ENCODE measurements at places on chromosomes 6 and 20. TPM values are rescaled to one million over a fixed set of nuclear protein-coding genes. Genes with fewer than 3 reads are reported as not detected.

Gene C6orf47
- 20.2 TPM for total RNA-seq

Gene OR2B6
- not detected for total RNA-seq

Gene ARG1
- total RNA-seq = not detected

DNA sequence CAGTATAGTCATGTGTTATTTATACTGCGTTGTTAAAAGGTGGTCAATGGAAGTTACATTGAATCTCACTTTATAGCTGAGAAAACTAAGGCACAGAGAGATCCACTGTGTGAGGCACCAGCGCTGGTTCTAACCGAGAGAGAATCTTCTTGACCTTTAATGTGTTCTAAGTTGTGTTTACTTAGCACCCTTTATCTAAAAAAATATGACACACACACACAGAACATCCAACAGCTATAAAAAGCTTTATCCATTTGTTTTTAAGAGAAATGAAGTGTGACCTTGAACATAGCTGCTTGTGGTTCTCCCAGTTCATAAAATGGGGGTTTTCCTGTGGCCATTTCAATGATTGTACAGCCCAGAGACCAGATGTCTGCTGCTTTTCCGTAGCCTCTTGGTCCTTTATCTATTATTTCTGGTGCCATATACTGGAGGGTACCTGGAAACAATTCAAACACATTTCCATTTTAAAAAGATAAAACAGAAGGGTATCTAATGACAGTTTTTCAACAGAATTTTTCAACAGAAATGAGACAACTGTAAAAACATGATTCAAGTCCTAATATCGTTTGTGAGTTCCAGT lies 54.8 kb upstream of the MAP7 start:
- DNase-seq = no peak
- peaks cover 5% of the 10 kb centered on the region for H3K4me1 ChIP-seq
- no peaks in the 10 kb centered on the region for H3K36me3 ChIP-seq
- no peak overlapping the region for H3K27ac ChIP-seq
- no peaks in the 10 kb centered on the region for H3K27me3 ChIP-seq
- no peak overlapping the region for H3K4me3 ChIP-seq

DNA sequence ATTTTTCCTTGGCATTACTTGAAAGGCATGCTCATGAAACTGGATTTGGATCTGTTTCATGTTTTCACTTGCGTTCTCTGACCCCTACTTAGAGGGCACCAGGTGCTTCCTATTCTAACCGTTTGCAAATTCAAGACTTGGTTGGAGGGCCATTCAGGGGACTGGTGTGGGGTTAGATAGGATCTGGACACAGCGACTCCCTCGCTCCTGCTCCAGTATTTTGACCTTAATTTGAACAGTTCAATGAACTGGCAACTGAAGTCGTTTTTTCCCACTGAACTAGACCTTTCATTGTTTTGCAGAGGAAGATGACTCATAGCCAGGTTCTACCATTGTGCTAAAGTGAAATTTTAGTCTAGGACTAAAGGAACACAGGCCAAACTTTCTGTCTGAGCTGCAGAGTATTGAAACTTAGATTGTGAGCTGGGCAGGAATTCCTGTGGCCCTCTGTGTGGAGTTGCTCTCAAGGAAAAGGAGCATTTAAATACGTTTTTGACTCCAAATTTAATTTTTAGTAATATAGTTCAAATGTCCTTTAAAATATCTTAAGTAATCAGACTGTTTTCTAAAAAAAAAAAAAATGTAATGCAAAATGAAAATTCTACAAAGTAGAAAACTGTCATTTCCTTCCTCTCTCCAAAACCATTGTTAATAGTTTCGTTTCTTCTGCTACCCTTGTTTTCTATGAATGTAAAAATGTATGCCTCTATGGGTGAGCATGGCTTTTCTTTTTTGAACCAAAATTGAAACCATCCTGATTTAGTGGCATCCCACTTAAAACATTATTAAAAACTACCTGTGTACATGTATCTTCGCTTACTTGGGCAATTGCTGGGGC lies 64.8 kb downstream of the UTRN start:
- no peaks in the 10 kb centered on the region for H3K36me3 ChIP-seq
- no peak for DNase-seq
- H3K27ac ChIP-seq = peak overlapping the region; percentile 64
- no peaks in the 10 kb centered on the region for H3K4me1 ChIP-seq
- no peak overlapping the region for H3K4me3 ChIP-seq

DNA sequence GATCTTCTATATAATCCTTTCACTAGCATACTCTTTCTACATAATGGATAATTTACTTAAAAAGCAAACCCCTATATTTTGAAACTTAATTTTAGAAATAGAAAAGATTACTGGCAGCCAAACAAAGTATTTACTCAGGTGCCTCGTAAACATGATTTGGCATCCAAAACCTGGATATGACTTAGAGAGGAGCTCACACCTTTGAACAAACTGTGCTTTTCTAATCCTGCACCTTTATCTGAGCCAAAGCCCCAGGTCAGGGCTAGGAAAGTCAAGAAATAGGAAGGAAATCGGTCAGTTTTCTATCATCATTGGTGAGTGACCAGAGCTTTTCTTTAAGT lies 170.9 kb downstream of the PHF3 start:
- DNase-seq = no peak
- H3K27ac ChIP-seq = peak overlapping the region; percentile 47
- H3K4me3 ChIP-seq = no peak overlapping the region

DNA sequence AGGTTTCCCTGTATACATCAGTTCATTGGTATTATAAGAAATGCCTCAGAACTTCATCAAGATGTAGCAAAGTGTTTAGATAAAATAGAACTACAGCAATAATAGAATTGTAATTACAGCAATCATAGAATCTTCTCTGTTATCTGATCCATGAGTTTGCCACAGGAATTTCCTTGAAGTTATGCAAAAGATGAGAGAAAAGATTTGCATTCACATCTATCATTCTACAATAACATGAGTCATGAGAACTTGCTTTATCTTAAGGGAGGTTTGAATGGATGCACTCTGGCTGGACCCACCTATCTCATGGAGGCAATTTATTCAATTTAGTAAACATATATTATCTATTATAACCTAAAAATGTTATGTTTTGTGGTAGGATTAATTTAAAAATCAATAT lies 329.8 kb upstream of the EPHA7 start:
- H3K27ac ChIP-seq = no peak overlapping the region
- no peak overlapping the region for H3K4me3 ChIP-seq
- no peaks in the 10 kb centered on the region for H3K36me3 ChIP-seq
- no peak for DNase-seq

DNA sequence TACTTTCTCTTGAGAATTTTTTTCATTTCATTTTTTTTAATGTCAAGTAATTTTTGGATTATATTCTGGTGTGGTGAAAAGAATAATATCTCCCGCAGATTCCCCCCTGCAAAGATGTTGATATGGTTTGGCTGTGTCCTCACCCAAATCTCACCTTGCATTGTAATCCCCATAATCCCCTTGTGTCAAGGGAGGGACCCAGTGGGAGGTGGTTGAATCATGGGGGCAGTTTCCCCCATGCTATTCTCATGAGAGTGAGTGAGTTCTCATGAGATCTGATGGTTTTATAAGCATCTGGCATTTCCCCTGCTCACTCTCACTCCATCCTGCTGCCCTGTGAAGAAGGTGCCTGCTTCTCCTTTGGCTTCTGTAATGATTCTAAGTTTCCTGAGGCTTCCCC lies 58.7 kb upstream of the PMEPA1 start:
- no peak overlapping the region for H3K4me3 ChIP-seq
- no peaks in the 10 kb centered on the region for H3K27me3 ChIP-seq
- no peaks in the 10 kb centered on the region for H3K36me3 ChIP-seq
- H3K4me1 ChIP-seq = no peaks in the 10 kb centered on the region
- H3K27ac ChIP-seq = no peak overlapping the region

DNA sequence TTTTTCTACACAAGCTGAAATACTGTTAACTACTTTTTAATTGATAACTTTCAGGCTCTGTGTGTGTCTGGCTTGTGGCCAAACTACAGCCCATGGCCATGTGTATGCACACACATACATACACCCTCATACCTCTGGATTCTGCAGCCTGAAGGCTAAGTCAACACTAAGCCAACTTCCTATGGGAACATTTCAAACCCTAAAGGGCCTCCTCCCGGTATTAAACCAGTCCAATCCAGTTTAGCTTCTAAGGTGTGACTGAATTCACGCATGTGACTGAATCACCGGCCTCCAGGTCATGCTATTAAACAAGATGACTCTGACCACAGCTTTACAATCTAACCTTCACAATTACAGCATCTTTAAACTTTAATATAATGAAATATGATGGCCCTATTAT lies 20.7 kb upstream of the DST start:
- DNase-seq = peak; percentile 40
- no peaks in the 10 kb centered on the region for H3K27me3 ChIP-seq

- H3K27ac ChIP-seq = no peak overlapping the region
- no peaks in the 10 kb centered on the region for H3K4me1 ChIP-seq
- DNase-seq = no peak
- no peaks in the 10 kb centered on the region for H3K27me3 ChIP-seq
These were observed 21.3 kb upstream of the EZR start for GRCh38 chr6:158840465-158840864.

DNA sequence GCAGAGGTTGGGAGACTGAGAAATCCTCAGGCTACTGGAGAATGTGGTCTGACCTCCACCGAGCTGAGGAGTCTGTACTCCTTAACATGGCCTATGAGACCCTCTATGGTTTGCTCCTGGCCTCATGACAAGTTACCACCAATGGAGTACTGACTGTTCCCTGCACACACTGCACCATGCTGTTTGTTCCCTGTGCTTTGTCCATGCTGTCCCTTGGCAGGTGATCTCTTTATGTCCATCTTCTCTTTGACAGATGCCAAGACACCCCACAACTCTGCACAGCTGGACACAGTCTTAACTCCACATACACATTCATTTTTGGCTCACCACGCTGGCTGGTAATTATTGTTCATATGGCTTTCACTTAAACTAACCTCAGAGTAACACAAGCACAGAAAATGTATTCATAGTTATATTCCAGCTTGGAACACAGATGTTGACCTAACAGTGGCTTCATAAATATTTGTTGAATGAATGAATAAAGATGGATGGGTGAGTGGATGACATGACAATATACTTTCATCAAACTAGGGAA lies 258.0 kb downstream of the ATXN1 start:
- peaks cover 6% of the 10 kb centered on the region for H3K4me1 ChIP-seq
- H3K36me3 ChIP-seq = no peaks in the 10 kb centered on the region
- H3K27me3 ChIP-seq = no peaks in the 10 kb centered on the region
- H3K4me3 ChIP-seq = no peak overlapping the region
- no peak overlapping the region for H3K27ac ChIP-seq
- no peak for DNase-seq

DNA sequence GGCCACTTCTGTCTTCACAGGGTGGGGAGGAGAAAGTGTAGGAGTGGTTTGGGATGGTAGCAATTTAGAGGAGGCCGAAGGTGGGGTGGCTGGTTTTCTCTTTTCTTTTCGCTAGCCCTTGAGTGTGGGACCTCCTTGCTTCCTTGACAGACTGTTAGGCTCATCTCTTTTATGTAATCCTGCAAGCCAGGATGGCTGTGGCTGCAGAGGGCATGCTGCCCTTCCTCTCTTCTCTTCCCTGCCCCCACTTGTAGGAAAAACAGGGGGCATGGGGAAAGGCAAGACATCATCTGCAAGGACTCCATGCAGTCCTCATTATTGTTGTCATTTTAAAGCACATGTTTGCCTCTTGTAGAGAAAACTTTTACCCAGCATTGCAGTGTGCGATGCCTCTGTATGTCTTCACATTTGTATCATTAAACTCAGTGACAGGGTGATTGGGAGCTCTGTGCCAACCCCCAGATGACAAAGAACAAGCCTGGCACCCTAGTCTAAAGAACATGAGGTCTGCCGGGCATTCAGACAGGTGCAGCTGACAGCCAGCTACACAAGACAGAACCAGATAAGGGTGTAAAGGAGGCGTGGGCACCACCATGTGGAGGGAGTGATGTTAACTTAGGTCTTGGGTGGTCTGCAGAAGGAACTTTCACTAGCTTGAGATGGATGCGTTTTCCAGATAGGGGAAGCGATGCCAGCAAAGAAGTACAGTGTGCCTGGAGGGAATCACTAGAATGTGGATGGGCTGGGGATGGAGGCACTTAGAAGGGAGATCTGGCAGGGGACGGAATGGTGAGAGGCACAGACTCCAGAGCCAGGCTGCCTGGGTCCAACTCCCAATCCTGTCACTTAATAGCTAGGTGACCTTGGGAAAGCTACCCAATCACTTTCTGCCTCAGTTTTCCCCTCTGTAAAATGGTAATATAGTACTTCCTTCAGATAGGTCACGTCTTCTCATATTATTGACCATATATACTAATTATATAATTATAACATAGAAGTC lies 207.6 kb downstream of the TBC1D7 start:
- H3K27me3 ChIP-seq = no peaks in the 10 kb centered on the region
- DNase-seq = no peak
- no peak overlapping the region for H3K27ac ChIP-seq
- H3K36me3 ChIP-seq = no peaks in the 10 kb centered on the region

Data from transverse colon (tissue), 4 donors.